ENCODE measurements at places on chromosomes 13 and 19. TPM values are rescaled to one million over a fixed set of nuclear protein-coding genes. Genes with fewer than 3 reads are reported as not detected.

MEIOSIN gene
- total RNA-seq: not detected

DNA sequence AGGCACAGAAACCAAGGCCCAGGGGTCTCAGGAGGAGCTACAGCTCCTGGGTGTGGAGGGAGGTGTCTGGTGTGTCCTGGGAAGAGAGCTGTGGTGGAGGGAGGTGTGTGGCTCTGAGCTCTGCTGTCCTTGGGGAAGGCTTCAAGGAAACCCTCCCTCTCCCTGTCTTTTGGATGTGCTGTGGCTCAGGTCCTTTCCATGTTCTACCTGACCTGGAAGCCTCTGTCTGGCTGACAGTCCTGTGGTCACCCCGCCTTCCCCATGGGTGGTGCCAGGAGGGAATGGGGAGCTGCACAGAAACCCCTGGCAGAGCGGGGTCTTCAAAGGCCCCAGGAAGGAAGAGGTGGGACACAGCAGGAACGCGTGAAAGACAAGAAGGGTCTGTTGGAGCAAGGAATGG is 617 bp upstream of the CEACAM7 start:
- ATAC-seq: no peak

ZNF468 gene
- total RNA-seq: 12.8 TPM

CDK8 gene
- total RNA-seq: 24.3 TPM

DNA sequence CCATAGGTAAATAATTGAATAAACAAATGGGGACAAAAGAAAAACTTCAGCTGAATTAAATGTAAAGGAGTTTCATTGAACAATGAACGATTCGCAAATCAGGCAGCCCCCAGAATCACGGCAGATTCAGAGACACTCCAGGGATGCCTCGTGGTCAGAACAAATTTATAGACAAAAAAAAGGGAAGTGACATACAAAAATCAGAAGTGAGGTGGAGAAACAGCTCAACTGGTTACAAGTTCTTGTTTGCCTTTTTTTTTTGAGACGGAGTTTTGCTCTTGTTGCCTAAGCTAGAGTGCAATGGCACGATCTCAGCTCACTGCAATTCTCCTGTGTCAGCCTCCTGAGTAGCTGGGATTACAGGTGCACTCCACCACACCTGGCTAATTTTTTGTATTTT is 5.7 kb downstream of the ZNF566 start:
- no peak for ATAC-seq

C19orf85 gene
- not detected for total RNA-seq

DNA sequence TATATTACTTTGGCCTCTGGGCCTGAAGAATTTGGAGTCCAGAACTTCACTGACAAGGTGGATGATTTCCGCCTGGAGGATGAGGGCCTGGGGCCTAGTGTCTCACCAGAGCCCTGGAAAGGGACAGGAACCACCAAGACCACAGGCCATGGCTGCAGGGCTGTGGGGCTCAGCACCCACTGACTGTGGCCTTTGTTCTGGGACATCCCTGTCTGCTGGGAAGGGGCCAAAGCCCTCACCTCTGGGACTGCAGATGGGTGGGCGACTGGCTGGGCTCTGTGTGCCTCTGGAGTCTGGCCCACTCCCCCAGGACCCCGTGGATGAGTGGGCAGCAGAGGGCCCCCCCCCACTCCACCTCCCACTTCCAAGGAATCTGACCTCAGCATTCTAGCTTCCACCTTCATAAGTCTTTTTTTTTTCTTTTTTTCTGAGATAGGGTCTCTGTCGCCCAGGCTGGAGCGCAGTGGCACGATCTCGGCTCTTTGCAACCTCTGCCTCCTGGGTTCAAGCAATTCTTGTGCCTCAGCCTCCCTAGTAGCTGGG is 20.3 kb downstream of the CHST8 start:
- no peak for ATAC-seq

DNA sequence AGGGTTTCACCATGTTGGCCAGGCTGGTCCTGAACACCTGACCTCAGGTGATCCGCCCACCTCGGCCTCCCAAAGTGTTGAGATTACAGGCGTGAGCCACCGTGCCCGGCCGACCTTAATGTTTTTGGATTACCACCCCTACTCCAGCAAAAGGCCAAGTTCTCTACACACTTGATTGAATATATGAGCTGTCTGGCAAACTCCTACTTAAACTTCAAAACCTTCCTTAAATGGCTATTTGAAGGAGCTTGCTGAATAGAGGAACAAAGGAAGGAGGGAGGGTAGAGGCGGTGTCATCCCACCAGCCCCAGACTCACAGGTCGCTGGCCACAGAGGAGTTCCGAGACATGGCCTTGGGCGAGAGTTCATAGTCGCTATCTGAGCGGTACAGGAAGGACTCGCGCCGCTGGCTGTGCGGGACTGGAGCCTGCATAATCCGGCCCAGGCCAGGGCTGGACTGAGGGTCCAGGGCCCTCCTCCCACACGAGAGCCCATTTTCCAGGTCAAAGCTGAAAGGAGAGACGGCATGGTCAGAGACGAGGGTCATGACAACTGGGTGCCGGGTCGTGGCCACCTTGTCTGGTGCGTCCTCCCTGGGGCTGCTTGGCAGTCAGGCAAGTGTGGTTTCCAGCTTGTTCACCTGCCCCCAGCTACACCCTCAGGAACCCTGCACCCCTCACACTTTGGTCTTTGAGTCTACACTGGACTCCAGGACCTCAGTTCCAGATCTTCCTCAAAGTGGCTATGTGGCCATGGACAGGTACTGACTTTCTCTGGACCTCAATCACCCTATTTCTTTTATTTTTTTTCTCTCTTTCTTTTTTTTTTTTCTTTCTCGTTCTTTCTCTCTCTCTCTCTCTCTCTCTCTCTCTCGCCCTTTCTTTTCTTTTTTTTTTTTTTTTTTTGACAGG is 4.2 kb downstream of the PDE4C start:
- no peak for ATAC-seq

DNA sequence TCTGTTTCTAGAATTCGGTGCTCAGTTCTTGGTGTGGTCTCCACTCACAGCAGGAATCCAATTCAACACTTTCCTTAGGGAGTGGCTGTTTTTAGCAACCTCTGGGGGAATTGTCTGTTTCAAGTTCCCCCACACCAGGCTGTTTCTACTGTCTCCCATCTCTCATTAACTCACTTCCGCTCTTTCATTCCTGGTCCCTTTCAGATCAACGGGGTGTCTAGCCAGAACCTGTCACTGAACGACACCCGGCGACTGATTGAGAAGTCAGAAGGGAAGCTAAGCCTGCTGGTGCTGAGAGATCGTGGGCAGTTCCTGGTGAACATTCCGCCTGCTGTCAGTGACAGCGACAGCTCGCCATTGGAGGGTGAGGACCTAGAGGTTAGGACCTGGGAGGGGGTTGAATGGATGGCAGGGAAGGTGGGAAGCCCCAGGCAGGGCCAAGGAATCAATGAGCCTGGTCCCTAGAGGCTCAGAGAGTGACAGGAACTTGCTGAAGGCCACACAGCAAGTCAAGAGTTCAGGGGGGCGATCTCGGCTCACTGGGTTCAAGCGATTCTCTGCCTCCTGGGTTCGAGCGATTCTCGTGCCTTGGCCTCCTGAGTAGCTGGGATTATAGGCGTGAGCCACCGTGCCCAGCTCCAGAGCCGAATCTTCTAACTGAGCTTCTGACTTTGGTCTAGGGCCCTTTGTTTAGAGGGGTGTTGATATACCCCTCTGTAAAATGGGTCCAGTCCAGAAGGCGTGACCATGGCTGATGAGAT is 25.5 kb downstream of the TJP3 start:
- no peak for ATAC-seq

DNA sequence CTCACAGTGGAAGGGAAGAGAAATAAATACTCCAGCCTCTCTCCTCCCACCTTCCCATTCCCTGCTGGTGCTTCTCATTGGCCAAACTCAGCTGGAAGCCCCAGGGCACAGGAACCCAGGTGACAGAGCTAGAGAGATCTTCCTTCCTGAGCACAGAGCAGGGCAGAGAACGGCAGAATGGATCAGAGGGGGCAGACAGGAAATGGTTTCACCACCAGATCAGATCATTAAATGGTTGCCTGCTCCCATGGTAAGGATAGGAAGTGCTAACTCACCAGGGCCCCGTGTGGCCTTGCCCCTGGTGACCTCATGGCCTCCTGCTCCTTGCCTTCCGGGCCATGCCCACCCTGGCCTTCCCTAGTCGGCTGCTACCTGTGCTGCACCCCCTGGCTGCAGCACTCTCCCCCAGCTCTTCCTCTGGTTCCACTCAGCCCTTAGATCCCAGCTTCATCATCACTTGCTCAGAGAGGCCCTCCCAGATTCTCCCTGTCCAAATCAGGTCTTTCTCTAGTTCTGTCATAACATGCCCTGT is 108.7 kb downstream of the DPF1 start:
- ATAC-seq: no peak

DNA sequence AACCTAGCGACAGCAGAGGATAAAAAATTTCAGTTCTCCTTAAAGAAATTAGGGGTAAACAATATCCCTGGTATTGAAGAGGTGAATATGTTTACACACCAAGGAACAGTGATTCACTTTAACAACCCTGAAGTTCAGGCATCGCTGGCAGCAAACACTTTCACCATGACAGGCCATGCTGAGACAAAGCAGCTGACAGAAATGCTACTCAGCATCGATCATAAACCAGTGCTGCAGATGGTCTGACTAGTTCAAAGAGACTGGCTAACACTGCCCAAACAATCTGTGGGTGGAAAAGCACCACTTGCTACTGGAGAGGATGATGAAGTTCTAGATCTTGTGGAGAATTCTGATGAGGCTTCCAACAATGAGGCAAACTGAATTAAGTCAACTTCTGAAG is 19.9 kb upstream of the ACOD1 start:
- ATAC-seq: no peak

RTBDN gene
- total RNA-seq: 1.1 TPM

- no peak for ATAC-seq
Observed at GRCh38 chr13:24716011-24716410, 35.8 kb downstream of the ATP12A start.

GRCh38 chr13:102978168-102978567 is 88.0 kb downstream of the SLC10A2 start:
- peak; percentile 22 for ATAC-seq

GRCh38 chr13:26060357-26060756 is 8.5 kb upstream of the SHISA2 start:
- ATAC-seq: no peak

DNA sequence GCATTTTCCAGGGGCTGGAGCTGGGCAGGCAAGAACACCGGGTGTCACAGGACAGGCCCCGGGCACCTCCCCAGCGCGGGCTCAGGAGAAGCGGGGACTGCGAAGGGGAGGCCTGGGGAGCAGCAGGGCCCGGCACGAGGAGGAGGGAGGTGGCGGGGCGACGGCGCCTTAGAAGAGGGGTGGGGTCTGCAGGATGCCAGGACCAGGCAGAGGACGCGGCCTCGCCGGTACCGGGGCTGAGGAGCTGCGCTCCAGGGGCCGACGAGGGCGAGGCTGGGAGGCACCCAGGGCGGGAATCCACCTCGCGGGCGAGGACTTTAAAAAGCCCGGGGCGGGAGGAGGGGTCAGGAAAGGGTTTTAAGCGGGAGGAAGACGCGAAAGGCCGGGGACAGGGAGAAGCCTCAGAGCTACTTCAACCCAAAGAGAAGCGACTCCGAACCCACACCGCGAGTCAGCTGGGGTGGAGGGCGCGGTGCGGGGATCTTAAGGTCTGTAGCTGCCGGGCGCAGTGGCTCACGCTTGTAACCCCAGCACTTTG is 665 bp downstream of the ZNF347 start:
- peak; percentile 17 for ATAC-seq

- no peak for ATAC-seq
Observed at GRCh38 chr19:49020931-49021895, 2.9 kb downstream of the CGB3 start.

DNA sequence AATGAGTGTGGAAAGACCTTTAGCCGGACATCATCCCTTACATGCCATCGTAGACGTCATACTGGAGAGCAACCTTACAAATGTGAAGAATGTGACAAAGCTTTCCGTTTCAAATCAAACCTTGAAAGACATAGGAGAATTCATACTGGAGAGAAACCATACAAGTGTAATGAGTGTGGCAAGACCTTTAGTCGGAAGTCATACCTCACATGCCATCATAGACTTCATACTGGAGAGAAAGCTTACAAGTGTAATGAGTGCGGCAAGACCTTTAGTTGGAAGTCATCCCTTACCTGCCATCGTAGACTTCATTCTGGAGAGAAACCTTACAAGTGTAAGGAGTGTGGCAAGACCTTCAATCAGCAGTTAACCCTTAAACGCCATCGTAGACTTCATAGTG is 11.7 kb upstream of the ZNF813 start:
- ATAC-seq: no peak

PTPRH gene
- total RNA-seq: 1.6 TPM

DNA sequence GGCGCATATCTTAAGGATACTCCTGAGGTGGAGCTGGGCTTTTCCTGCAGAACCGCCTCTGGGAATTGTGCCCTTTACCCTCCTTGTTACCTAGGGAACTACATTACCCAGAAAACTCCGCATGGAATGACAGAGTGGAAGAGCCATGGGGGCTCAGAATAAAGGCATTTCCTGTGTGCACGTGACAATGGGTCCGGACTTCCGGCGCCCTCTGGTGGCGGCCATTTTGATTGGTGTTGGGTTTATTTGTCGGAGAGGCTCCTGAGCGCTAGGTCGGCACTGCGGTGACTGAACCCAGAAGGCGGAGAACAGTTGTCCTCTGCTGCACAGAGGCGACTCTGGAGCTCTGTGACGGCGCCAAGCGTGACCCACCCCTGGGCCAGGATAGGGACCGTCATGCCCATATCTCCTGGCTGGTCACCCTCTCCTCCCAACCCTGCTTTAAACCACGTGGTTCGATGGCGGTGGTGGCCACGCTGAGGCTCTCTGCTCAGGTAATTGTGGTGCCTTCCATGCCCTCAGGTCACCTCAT is at the start of gene ZNF587B:
TSS of gene ZNF587B (plus strand) at position 229 of the 532 bp plus-strand sequence. CDS start at position 459, 230 bp downstream.
- ATAC-seq: peak; percentile 85

GRCh38 chr13:114101358-114102130 is 30.9 kb downstream of the RASA3 start:
- peak; percentile 16 for ATAC-seq

- ATAC-seq: no peak
Observed at GRCh38 chr13:50460358-50460757, 383.1 kb downstream of the DLEU7 start.

GRCh38 chr19:19532806-19533701 is 4.3 kb downstream of the YJEFN3 start:
- ATAC-seq: peak; percentile 1

CNN1 gene
- 2,882 TPM for total RNA-seq

KIR2DL1 gene
- not detected for total RNA-seq

GRCh38 chr19:8639821-8640401 is 9.5 kb downstream of the NFILZ start:
- no peak for ATAC-seq

DNA sequence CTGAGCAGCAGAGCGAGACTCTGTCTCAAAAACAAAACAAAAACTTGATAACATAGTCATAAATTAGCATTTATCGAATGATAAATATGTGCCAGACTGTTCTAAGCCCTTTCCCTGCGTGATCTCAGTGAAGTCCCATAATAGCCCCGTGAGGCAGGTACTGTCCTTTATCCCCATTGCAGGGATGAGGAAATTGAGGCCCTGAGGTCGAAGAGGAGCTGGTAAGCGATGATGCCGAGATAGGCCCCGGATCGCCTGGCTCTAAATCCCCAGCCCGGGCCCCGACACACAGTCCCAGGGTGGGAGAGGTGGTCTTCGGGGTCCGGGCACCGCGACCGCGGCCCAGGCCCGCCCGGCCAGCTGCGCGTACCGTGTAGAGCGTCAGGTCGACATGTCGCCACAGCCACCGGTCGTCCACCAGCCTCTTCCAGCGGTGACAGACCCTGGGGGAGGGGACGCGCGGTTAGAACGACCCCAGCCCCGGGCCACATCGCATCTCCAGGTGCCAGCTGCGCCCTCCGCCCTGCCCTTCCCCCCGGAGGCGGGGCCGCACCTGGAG is 625 bp downstream of the FBXL12 start:
- no peak for ATAC-seq

GRCh38 chr19:48043675-48044258 is at the start of gene CABP5:
Gene CABP5 (minus strand): TSS chr19:48044079. CDS start chr19:48043922, 157 bp downstream.
- ATAC-seq: no peak
